ENCODE measurements at places on chromosomes 1 and 21. TPM values are rescaled to one million over a fixed set of nuclear protein-coding genes. Genes with fewer than 3 reads are reported as not detected.

C1orf116 gene
- 0.75 TPM for total RNA-seq

LCE2C gene
- total RNA-seq: not detected

FAM76A gene
- 14.4 TPM for total RNA-seq

CGN gene
- total RNA-seq: 0.34 TPM

- H3K4me1 ChIP-seq: no peaks in the 10 kb centered on the region
- no peak overlapping the region for H3K27ac ChIP-seq
- H3K4me3 ChIP-seq: no peak overlapping the region
- no peaks in the 10 kb centered on the region for H3K36me3 ChIP-seq
Observed at GRCh38 chr21:39972471-39972870, 105.2 kb downstream of the PCP4 start.

DNA sequence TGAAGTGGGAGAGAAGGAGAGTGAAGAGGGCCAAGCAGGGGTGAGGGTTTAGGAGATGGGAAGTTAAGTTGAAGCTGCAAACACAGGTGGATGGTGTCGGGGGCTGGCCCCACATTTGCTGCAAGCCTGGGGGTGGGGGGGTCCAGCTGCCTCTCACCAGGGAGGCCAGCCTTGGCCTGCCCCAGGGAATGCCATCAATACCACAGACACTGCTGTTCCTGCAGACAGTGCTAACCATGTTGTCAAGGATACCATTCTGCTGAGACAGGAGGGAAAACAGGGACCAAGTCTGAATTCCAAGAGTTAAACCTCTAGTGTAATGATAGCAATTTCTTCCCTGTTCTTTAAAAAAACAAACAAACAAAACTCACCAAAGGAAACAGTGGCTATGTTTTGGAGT, 8.0 kb downstream of the MECR start:
- DNase-seq: no peak
- H3K4me3 ChIP-seq: no peak overlapping the region
- H3K4me1 ChIP-seq: no peaks in the 10 kb centered on the region
- H3K27me3 ChIP-seq: no peaks in the 10 kb centered on the region
- no peak overlapping the region for H3K27ac ChIP-seq
- no peaks in the 10 kb centered on the region for H3K36me3 ChIP-seq

DNA sequence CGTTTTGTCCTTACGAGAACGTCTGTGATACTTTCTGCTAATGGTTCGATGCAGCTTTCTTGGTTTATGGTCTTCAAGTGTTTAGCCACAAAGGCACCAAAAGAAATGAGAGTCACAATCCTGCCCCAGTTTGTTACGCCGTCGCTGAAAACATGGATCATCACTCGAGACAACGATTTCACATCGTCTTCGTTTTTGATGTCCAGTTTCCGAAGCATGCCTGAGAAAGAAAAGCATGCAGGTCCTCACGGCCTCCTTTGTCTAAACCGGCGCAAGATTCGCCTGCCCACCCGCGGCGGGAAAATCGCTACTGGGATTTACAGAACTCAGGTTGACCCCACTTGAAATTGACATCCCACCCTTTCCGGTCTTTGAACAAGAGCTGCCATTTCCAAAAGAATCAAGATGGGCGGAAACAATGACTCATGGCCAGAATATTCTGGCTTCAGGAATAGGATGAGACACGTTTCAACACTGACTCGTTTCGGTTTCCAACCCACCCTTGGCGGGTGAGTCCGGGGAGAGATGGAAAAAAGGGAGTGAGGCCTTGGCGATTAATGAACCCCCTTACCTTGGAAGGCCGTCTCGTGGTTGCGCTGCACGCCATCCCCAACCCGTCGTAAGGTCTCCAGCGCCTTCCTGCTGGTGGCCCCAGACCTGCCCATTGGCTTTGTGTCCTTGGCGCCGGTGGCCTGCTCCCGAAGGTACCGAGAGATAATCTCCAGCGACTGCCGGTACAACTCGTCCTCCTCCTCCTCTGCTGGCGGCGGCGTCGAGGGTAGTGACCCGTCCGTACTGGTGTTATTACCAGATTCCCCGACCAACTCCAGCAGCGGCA, 919 bp downstream of the MCL1 start:
- no peaks in the 10 kb centered on the region for H3K36me3 ChIP-seq
- peak overlapping the region; percentile 100 for H3K27ac ChIP-seq
- H3K4me3 ChIP-seq: peak overlapping the region; percentile 91
- H3K27me3 ChIP-seq: no peaks in the 10 kb centered on the region
- H3K4me1 ChIP-seq: peaks cover 32% of the 10 kb centered on the region

GRCh38 chr1:19517017-19517416, 31.7 kb upstream of the CAPZB start:
- no peaks in the 10 kb centered on the region for H3K36me3 ChIP-seq
- H3K27ac ChIP-seq: no peak overlapping the region
- H3K27me3 ChIP-seq: no peaks in the 10 kb centered on the region

- DNase-seq: no peak
- peaks cover 45% of the 10 kb centered on the region for H3K4me1 ChIP-seq
- H3K27ac ChIP-seq: peak overlapping the region; percentile 91
- H3K4me3 ChIP-seq: no peak overlapping the region
- H3K27me3 ChIP-seq: no peaks in the 10 kb centered on the region
- H3K36me3 ChIP-seq: no peaks in the 10 kb centered on the region
Observed at GRCh38 chr1:201893431-201893830, 4.7 kb downstream of the SHISA4 start.

GRCh38 chr1:42312576-42313212, 22.3 kb downstream of the FOXJ3 start:
- DNase-seq: no peak
- no peaks in the 10 kb centered on the region for H3K36me3 ChIP-seq
- no peak overlapping the region for H3K27ac ChIP-seq

GRCh38 chr1:26826261-26827105, at the start of gene ZDHHC18:
Gene ZDHHC18 (plus strand): TSS chr1:26826688. CDS start chr1:26826805, 117 bp downstream.
- peak; percentile 25 for DNase-seq
- no peaks in the 10 kb centered on the region for H3K36me3 ChIP-seq
- peaks cover 26% of the 10 kb centered on the region for H3K4me1 ChIP-seq
- peak within 1 kb of the TSS; percentile 74 for H3K4me3 ChIP-seq
- H3K27ac ChIP-seq: peak within 1 kb of the TSS; percentile 79

DNA sequence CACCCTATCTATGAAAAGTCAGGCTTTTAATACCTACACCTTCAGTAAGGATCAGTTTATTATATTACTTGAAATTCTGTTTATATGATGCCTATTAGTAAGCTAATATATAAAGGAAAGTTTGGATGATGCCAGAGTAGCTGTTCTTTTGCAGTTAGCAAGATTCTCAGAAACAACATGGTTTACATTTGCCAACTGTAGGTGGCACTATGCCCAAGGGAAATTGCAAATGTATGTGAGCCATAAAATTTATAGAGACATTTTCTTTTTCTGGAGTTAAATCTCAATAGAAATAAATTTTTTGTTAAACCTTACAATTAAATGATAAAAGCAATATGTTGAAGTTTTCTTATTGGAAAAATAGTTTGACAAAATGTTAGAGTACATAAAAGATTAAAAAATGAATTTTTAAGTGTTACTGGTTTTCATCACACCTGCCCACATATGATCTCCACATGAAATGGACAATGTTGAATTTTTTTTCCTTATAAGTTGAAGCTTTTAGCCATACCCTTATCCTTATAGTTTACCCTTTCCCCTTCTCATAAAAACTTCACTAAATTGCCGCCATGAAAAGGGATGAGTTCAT, 32.1 kb upstream of the EPHX4 start:
- H3K27me3 ChIP-seq: no peaks in the 10 kb centered on the region
- H3K36me3 ChIP-seq: no peaks in the 10 kb centered on the region
- no peak overlapping the region for H3K27ac ChIP-seq
- no peak for DNase-seq
- H3K4me3 ChIP-seq: no peak overlapping the region
- H3K4me1 ChIP-seq: no peaks in the 10 kb centered on the region

- H3K4me3 ChIP-seq: no peak overlapping the region
- DNase-seq: no peak
- no peak overlapping the region for H3K27ac ChIP-seq
- H3K4me1 ChIP-seq: peaks cover 4% of the 10 kb centered on the region
- H3K27me3 ChIP-seq: no peaks in the 10 kb centered on the region
Observed at GRCh38 chr1:40628903-40629292, 36.6 kb downstream of the RIMS3 start.

GRCh38 chr1:66435541-66435940, 98.4 kb upstream of the SGIP1 start:
- H3K36me3 ChIP-seq: no peaks in the 10 kb centered on the region
- H3K27me3 ChIP-seq: no peaks in the 10 kb centered on the region
- H3K27ac ChIP-seq: no peak overlapping the region

- no peak for DNase-seq
- H3K4me3 ChIP-seq: no peak overlapping the region
- no peak overlapping the region for H3K27ac ChIP-seq
- H3K4me1 ChIP-seq: no peaks in the 10 kb centered on the region
- H3K36me3 ChIP-seq: no peaks in the 10 kb centered on the region
- H3K27me3 ChIP-seq: no peaks in the 10 kb centered on the region
Observed at GRCh38 chr1:192522673-192523072, 52.9 kb upstream of the RGS1 start.

GRCh38 chr1:117076648-117077047, 16.5 kb downstream of the TTF2 start:
- no peak for DNase-seq
- no peak overlapping the region for H3K27ac ChIP-seq
- no peaks in the 10 kb centered on the region for H3K4me1 ChIP-seq
- no peaks in the 10 kb centered on the region for H3K36me3 ChIP-seq

DNA sequence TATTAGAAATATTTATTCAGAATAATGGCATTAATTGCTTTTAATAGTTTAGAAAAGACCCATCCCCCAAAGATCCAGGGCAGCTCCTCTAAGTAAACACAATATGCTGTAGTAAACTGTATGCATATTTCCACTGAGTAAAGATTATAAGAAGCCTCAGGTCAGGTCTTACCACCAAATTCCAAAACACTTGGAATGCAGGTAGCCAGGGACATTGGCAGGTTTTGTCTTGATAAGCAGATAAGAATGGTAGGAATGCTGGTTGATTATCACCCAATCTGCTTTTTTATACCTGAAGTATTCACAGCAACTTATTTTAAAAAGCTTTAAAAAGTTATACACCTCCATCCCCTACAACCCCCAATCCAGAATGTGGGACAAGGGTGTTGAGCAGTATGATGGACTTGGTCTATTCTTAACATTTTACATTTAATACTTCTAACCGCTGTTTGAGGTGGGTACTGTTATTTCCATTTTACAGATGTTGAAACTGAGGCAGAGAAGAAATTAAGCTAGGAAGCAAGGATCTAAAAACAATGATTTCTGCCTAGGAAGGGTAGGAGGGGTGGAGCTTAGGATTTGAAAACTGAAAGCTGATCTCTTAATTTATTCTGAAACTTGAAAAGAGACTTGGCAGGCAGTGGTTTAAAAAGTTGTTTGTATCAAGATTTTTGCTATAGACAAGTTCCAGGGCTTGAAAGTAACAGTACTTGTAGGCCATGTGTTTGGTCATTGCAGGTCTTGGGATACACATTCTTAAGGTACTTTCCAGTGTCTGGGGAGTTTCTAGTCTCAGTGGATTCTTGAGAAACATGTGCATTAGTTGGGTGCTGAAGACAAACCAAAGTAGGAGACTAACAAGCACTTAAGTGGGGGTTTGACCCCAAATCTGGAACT, 15.6 kb upstream of the THEM4 start:
- no peaks in the 10 kb centered on the region for H3K4me1 ChIP-seq
- no peak for DNase-seq
- no peaks in the 10 kb centered on the region for H3K27me3 ChIP-seq
- no peak overlapping the region for H3K27ac ChIP-seq

Data from gastrocnemius medialis (tissue), 4 donors.